ENCODE measurements at places on chromosomes 11 and 22. TPM values are rescaled to one million over a fixed set of nuclear protein-coding genes. Genes with fewer than 3 reads are reported as not detected.

DNA sequence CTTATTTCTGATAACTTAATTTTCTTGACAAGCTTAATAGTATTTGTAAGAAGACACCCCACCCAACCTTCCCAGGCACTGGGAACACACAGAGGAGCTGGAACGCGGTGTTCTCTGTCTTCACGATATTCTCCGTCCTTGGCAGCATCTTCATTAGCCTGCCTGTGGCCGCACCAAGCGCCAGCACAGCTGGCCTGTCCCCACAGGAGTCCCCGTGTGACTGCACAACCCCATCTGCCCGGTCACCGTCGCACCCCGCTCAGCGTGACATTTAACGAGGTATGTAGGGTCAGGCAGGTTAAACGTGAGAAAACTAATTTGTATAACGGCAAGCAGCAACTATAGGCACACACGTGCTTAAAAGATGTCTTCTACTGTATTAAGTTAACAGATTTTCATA is 293.3 kb downstream of the BRD1 start:
- DNase-seq, result peak; percentile 73

MLC1 gene
- 0.28 TPM for total RNA-seq

GRCh38 chr22:48651036-48651890 is 1176.4 kb downstream of the BRD1 start:
- DNase-seq, result no peak

TRPM5 gene
- not detected for total RNA-seq

FAM227A gene
- total RNA-seq, result 0.43 TPM

DNA sequence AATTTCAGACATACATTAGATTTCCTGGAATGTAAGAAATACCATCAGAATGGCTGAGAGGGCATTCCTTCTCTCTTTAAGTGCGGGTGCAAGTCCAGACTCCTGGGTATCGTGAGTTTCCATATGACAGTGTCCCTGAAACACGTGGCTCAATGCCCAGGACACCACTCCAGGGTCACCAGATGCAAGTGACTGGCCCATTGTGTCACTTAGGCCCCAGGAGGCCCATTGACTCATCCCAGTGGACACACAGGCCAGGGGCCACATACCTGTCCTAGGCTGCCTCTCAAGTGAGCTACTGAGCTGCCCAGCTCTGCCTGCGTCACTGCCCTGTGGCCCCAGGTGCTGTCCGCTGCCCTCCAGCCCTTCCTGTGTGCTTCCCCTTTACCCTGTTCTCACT is 18.5 kb downstream of the FBLN1 start:
- no peak for DNase-seq

DNA sequence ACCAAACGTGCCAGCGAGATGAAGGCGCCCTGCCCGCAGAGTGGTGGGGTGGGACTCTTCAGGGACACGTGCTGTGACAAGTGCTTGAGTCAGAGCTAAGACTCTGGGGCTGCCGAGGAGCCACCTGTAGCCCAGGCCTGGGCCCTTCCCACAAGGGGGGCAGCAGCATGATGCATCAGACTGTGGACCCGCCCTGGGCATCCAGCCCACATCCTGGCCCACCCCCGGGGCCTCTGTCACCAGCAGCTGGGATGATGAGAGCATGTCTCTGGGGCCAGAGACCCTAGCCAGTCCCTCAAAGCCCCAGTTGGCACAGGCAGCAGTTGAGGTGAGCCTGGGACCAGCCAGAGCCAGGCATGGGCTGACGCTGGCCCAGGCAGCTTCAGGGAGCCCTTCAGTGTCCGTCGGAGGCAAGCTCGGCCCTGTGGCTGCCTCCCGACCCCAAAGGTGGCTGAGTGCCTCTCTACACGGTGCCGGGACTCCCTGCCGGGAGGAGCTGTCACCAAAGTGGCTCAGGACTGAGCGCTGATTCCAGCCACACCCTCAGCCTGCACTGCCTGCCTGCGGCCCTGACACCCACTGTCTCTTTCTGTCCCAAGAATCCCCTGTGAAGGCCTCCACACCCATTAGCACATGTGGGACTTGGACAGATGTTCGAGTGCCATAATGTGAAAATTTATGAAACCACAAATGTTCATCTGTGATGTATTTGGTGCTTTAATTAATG is 41.3 kb downstream of the CDKN1C start:
- no peak for DNase-seq

GRCh38 chr22:41290262-41291221 is 4.6 kb upstream of the RANGAP1 start:
- DNase-seq, result no peak

PNPLA3 gene
- total RNA-seq, result not detected

TPP1 gene
- total RNA-seq, result 137 TPM

DNA sequence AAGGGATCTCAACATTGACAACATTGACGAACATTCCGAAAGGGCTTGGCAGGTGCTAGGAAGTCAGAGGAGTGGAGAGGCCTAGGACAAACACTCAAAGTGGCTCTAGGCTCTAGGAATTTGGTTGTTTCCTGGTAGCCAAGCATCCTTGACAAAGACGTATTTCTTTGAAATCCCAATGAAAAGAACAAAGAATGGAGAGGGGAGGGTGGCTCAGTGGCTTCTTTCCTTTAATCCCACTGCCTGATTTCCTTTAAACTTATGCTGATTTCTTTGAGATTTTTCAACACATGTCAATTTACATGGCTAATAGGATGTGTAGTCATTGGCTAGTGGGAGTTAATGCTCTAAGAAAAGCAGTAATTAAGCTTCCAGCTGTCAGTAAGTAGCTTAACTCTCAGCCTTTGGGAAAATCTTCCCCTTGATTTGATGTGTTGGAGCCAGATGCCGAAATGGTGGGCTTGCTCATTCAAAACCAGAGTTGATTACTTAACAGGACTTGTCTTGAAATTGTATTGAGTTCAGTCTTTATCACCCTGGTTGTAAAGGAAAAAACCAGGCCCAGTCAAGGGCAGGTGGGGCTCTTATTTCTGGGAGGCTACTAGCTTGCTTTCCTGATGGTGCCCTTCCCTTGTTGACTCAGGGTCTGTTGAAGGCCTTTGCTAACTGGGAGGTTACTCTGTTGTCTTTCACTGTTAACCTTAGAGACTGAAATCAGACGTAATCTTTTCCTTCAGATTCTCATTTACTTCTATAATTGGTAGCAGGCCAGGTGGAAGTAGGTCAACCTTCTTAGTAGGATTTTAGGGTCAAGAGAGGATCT is 44.6 kb upstream of the SORL1-AS1 start:
- DNase-seq, result no peak

FOLH1 gene
- total RNA-seq, result 0.71 TPM

DNA sequence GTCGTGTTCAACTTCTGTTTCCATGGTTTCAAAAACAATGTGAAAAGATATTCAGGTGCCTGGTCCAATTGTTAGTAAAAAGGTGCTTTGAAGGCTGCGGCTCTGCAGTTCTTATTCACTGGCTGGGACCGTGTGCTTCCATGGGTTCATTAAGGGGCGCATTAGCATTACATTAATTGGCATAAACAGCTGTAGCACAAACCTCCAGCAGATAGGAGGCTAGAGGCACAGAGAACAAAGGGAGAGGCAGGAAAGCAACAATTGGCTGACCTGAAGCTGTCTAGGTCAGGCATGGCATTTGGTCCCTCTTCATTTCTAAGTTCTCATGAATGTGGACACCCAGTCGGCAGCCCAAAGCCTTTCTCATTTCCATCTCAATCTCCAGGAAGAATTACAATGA is 16.6 kb downstream of the PAK1 start:
- DNase-seq, result no peak

FIBIN gene
- 24.5 TPM for total RNA-seq

- DNase-seq, result peak; percentile 90
Observed at GRCh38 chr11:18720808-18721560, 5.0 kb downstream of the IGSF22 start.

DNA sequence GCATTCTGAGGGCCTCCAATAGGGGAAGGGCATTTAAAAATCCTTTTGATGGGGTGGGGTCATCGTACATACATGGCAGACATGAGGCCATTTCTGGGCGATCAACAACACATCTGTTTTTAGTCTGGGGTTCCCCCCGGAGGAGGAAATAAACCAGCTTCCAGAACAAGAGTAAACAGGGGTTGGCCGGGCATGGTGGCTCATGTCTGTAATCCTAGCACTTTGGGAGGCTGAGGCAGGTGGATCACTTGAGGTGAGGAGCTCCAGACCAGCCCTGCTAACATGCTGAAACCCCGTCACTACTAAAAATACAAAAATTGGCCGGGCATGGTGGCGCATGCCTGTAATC is 12.0 kb downstream of the PRSS23 start:
- no peak for DNase-seq

GRCh38 chr11:70633610-70634009 is 235.3 kb downstream of the CTTN start:
- DNase-seq, result no peak

DNA sequence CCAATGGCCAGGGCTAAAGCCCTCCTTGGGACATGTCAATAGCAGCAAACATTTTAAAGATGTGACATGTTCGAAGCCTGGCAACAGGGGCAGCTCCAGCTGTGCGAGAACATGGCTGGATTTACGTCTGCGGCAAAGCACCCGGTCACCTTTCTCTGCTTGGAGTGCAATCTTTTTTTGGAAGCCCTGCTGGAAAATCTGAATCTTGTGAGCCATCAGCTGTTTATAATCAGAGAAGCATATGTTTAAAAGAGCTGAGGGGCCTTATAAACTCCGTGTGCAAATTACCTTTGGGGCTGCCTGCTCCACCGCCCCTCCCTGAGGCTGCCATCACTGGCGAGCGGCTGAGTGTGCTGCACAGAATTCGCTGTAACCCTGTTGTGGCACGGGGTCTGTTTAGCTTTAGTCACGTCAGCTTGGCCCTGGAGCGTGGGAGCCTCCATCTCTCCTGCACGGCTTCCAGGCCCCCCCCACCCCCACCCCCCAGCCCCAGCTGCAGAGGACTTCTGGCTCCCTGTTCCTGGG is 9.0 kb upstream of the KCNQ1OT1 start:
- DNase-seq, result peak; percentile 82

GRCh38 chr11:124874571-124875255 is 9.5 kb downstream of the ROBO3 start:
- DNase-seq, result no peak

DNA sequence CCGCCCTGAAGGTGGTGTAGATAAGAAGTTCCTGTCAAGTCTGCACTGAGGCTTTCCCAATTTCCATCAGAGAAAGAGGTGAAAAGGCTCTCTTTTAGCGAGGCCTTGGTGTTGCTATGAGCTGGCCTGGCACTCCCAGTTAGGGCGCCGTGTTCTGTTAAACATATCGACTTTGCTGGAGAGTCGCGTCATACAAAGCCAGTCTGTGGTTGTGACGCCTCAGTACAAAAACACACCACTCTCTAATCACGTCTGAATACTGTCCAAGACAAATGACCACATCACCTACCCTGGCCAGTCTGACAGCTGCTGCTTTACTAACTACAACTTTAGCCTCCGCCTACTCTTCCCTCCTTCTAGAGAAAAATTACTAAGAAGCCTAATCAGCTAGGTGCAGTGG is 8.0 kb upstream of the TOLLIP start:
- DNase-seq, result no peak

DNA sequence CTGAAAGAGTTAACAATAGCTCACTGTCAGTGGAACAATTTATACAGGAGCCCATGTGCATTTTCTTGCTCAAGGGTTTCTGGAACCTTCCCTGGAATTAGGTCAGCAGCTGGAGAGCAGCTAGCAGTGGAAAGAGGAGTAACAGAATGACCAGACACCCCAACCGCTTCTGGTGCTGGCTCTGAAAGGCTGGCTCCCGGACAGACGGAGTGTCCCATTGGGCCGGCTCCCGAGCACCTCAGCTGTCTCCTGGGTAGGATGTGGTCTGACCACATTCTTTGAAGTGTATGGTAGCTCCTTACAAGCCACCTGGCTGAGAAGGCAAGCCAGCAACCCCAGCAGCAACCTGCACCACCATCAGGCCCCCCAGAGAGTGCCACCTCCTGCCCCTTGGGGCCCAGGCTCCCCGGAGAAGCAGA is 44.7 kb downstream of the ABTB2 start:
- no peak for DNase-seq

DEUP1 gene
- not detected for total RNA-seq

DNA sequence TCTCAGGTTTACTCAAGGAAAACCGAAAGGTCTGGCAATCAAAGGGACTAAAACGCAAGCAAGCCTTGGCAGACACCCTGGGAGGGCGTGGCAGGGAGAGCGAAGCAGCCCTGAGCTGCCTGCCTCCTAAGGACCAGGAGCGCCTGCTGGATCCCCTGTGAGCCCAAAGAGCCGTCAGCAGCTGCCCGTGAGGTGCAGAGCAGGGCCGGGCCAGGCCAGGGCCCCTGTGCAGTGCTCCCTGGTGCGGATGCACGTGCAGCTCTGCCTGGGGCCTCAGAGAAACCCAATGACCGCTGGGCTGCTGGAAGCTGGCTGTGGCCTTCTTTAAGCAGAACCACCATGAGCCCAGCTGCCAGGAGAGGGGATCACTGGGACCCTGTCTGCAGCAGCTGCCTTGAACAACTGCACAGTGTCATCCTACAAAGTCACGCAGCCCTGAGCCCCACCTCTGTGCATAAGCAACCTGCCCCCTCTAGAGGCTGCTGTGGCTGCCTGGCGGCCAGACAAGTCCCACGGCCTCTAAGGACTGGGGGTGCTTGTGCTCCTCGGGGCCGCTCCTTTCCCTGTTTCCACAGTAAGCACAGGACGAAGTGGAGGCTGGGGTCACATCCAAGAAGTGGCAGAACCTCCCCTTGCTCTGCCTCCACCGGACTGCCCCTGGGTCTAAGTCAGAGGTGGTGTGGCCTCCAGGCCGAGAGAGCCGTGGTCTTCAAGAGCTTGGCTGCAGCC is 29.1 kb upstream of the COMT start:
- DNase-seq, result no peak

KCNA4 gene
- 0.71 TPM for total RNA-seq

CASP1 gene
- total RNA-seq, result 16.3 TPM

DNA sequence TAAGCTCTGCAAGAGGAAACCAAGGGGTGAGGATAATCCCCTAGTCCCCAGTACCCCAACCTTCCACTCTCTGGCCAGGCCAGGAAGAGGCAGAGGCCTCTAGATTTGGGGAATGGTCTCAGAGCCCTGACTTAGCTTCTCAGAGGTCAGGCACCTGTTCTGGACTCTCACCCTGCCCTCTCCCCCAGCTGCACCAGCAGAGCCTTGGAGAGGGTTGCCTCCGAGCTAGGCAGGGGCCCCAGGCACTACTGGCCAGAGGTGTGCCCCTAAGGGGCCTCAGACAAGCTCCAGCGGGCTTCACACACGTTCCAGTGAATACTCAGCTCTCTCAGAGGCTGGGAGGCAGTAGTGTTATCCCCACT is 8.0 kb downstream of the FREY1 start:
- no peak for DNase-seq

GRCh38 chr11:118194835-118195627 is 18.6 kb upstream of the SCN2B start:
- peak; percentile 90 for DNase-seq

MSANTD4 gene
- 24.2 TPM for total RNA-seq

Measured in posterior vena cava (tissue), 2 donors.